Stimulated activated CD8-positive, alpha-beta memory T cell treated with anti-CD3 and anti-CD28 coated beads, Interleukin-7, amount 100 ng/mL, for 4 hours (primary cell): ENCODE measurements at places on chromosomes 4 and X.

- no peak for DNase-seq
These were observed 95.5 kb downstream of the EIF4E start for GRCh38 chr4:98833384-98833783.

- DNase-seq = no peak
These were observed 1142.2 kb downstream of the ADGRL3 start for GRCh38 chr4:62342346-62342745.

- no peak for DNase-seq
These were observed 131.7 kb downstream of the EPHA5 start for GRCh38 chr4:65538571-65538970.

DNA sequence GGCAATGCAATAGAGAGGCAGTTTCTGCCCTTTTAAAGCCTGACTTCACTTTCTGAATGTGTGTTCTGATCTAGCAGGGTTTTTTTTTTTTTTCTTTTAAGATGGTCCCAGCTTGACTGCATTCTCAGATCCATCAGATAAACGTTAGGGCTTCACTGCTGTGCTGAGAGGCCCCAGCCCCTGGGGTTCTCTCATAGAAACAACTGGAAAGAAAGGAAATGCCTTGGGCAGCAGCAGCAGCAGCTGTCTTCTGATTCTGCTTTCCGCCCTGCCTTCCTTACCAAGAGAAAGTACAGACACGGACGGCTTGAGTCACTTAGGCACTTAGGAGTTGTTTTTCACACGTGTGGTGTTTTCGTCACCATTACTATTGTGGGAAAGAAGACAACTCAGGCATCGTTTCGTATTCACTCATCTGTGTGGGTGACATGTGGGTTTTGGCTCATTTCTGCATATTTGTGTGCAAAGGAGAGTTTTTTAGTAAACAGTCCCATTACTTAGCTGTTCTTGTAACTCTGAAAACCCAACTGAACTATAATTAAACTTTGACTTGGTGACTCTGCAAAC lies 172.0 kb downstream of the PTTG2 start:
- DNase-seq = peak; percentile 68

DNA sequence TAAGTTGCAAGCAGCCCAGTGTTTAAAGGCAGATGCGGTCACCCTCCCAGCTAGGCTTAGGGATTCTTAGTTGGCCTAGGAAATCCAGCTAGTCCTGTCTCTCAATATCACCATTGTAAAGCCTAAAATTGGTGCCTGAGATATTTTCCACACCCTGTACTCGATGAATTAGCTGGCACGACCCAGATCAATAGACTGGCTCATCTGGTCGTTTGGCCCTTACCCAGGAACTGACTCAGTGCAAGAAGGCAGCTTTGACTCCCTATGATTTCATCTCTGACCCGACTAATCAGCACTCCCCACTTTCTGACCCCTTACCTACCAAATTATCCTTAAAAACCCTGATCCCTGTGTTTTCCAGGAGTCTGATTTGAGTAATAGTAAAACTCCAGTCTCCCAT lies 384.9 kb upstream of the SLC7A11 start:
- no peak for DNase-seq

DNA sequence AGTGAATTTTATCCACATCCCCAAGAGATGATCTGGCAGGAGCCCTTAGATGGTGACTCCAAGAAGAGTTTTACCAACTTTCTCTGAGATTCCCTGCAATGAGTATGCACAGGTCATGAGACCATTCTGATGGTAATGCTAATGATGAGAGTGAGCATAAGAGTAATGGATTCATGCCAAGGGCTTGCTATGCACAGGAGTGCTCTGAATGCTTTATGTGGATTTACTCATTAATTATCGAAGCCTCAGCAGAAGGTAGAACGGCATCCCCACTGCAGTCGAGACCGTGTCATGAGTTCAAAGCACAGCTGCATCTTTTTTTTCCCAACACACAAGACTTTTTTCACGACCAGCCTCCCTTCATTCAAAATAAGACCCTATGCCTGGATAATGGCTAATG lies 355.0 kb downstream of the RAB28 start:
- no peak for DNase-seq

GRCh38 chr4:168480931-168481611 lies 779 bp upstream of the DDX60L start:
- DNase-seq = peak; percentile 40

DNA sequence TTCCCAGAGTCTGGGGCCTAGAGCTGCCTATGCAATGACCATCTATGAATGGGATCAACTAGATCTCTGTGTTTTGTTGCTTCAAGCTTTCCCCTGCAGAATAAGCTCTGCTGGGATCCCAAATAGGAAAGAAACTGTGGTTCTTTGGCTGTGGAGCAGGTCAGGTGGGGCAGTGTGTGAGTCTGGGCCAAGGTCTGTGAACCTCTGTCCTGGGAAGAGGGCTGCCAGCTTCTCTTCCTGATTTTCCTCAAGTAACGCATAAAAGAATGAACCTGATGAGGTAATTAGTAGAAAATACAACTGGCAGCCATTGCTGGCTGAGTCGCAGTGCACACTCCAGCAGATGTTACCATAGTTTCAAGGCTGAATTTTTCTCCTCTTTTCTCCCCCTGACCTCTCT lies 4.6 kb upstream of the PIN4 start:
- DNase-seq = no peak

DNA sequence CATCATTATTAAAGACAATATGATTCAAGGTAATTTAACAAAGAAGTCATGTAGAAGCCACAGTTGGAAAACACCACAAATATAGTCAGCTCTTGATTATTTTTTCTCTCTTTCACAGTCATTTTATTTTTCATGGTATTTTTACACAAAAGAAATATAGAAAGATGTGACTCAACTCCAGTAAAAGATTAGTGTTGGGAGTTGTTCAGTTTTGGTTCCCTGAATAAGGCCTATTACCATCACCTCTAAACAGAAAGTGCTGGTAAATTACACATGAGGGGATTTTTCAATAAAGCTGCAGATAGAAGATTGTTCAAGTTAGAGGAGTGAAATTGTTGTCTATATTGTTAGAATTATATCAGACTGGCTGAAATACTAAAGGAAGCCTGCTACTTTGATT lies 107.0 kb downstream of the DDIT4L start:
- no peak for DNase-seq

DNA sequence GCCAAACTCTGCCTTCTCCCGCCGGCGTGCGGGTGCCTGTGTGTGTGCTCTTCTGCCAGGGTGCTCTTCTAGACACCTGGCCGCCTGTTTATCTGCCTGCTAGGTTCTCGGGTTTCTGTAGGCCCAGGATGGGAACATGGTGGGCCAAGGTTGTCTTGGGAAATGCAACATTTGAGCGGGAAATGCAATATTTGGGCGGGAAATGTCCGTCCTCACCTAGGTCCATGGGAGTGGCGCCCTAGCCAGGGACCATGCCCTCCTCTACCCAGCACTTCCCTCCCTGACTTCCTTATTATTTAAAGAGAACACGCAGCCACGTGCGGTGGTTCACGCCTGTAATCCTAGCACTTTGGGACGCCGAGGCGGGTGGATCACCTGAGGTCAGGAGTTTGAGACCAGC lies 392.6 kb downstream of the FAT4 start:
- DNase-seq = no peak

GRCh38 chr4:167020410-167020809 lies 213.9 kb downstream of the SPOCK3 start:
- DNase-seq = no peak

DNA sequence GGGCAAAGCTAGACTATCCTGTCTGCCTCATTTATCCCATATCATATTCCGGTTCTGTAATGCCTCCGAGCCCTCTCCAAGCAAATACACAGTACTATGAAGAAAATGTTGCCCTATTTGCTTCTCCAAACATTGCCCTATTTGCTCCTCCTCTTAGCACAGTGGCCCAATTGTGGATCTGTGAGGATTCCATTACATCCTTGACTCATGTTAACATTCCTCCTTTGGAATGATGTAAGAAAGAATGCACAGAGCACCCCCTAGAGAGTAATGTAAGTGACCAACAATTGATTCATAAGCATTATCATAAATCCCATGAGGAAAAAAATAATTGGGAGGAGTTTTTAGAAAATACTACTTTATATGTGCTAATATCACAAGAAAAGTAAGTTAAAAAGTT lies 11.3 kb upstream of the BTC start:
- no peak for DNase-seq

DNA sequence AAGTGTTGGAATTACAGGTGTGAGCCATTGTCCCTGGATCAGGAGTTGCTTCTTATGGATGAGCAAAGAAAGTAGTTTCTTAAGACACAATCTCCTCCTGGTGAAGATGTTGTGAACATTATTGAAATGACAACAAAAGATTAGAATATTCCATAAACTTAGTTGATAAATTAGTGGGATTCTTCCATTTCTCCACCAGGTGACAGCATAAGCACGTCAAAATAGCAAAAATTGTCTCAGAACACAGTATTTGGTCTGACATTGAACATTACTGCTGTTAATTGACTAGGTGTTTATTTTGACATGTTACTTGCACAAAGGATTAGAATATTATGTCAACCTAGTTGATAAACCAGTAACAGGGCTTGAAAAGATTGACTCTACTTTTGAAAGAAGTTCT lies 21.6 kb downstream of the CLDN34 start:
- no peak for DNase-seq

- no peak for DNase-seq
These were observed 26.2 kb downstream of the ATXN3L start for GRCh38 chrX:13293700-13294099.

DNA sequence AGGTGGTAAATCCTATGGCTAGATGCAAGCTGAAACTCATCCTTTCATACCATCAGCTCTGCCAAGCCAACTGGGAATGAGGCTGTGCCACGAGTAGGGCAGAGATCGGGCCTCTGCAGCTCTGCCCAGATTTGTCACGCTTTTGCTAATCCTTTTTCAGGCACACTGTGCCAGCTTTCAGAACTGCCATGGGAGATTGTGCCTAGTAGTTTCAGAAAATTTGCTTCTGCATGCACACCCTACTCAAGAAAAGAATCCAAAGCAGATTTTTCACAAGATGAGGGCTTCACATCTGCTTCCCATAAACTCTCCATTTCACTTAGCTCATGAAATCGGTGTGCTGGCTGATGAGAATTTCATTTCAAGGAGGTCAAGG lies 3.3 kb upstream of the ADH7 start:
- DNase-seq = no peak

GRCh38 chrX:40245488-40246071 lies 147.8 kb upstream of the BCOR start:
- DNase-seq = no peak
